Lung (tissue), 17 donors: ENCODE measurements at places on chromosomes 4 and X. TPM values are rescaled to one million over a fixed set of nuclear protein-coding genes. Genes with fewer than 3 reads are reported as not detected.

DNA sequence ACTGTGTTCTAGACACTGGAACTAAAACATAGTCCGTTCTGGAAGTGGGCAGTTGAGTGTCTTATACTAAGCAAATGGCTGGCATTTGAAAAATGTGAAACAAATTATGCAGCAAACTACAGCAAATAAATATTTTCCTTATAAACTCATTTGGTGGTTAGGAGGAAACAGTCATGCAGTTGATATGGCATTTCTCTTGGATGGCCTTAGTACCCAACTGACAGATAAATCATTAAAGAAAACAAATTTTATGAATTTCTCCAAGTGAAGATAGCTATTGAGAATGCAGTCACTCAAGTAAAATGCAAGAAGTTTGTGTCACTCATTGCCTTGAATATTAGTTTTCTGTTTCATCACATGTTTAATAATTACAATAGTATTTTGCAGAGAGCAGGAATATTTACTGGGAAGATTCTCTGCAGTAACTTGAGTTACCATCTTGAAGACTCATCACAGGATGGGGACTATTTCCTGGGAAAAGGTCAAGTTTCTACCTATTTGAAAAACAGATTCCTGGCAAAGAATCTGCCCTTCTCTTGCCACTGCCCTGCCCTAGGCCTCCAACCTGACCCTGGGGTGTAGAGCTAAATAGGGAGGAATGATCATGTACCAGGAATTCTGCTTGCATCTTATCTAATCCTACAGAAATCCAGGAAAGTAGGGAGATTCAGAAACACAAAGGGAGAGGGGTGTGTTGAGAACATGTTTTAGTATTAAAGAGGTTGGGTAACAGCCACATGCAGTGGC, 105.9 kb downstream of the SH3RF1 start:
- no peak for DNase-seq

ARR3 gene
- polyA plus RNA-seq = not detected

DMRTC1 gene
- polyA plus RNA-seq = 0.23 TPM

DNA sequence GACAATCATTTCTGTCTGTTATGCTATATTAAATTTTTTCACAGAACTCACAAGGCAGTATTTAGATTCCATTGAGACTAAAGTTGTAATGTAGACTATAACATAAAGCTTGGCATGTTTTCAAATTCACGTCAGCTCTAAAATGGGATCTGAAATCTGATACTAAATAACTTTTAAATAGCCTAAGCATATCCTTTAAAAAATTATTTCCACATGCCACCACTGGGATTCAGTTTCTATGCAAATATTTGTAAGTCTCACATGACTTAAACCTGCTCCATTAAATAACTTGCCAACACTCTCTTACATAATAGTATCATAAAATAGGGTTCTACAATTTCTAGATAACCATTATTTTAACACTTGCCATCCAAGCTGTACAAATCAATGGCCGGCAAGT, 32.4 kb downstream of the KLHL8 start:
- peak; percentile 78 for DNase-seq

GRCh38 chr4:47662975-47663374, 174.9 kb downstream of the CORIN start:
- DNase-seq = no peak

DNA sequence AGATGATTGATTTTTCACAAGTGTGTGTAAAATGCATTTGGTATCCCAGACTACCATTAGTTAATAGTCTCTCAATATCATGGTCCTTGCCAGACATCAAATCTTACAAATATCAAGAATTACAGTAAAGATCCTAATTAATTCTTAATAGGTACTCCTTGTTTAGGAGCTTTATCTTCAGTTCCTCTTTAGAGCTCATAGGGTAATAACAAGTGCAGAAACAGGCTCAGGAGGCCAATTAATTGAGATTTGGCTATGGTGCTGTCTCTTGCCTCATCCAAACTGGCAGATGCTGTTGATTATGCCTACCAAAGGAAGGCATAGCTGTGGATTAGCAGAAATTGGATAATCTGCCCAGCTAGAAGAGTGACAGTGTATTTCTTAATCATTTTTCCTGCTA, 6.9 kb downstream of the MTMR1 start:
- no peak for DNase-seq

DNA sequence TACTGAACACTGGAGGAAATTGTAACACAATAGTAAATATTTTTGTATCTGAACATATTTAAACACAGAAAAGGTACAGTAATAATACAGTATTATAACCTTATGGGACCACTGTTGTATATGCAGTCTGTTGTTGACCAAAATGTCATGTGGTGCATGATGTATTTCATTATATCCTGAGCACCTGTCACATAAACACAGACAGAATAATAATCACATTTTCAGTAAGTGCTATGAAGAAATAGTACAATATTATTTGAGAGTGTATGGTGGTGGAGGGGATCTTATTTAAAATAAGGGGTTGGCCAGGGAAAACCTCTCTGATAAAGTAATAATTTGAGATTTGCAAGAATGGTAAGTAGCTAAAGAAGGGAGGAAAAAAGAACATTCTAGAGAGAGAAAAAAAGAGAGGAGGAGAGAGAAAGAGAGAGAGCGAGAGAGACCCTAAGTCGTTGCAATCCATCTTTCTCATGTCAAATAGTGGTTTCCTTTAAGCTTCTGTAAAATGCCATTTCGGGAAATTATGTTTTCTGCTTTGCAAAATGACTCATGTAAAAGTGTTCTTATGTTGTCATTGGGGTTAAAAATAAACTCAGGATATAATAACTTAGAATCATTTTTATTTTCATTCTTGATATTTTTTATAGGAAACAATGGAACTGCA, 19.3 kb upstream of the CLNK start:
- DNase-seq = no peak

GRCh38 chrX:300334-300733, 18.3 kb downstream of the GTPBP6 start:
- DNase-seq = no peak

DNA sequence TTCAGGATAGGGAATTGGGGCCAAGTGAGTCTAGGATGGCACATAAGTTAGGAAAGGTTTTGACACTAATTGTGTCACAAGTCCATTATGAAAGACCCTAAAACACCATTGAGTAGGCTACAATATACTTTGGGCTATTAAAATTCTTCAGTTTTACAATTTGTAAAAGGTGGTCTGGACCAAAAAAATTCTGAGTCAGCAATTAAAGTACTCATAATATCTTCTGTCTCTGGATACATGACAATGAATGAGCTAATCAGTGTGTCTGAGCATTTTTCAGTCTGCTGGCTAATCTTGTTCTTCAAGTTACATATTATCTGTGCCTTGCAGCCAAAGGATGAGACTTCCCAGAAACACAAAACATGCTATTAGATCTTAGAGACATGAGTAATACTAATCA, 14.3 kb downstream of the ARMCX1 start:
- no peak for DNase-seq

DNA sequence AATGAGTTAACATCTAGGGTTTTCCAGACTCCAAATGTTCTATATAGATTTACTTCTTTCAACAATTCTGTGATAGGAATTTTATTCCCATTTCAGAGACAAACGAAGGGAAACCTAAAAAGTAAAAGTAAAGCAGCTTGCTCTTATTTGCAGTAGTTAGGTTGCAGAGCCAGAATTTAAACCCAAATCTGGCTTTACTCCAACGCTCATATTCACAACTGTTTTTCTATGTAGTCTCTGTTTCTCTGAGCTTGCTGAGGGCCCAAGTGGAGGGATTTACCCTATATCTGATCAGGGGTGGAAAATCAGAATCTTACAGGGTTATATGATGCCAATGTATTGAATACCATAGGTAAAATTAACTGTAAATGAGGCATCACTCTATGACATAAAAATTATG, 599.1 kb upstream of the GRIA3 start:
- DNase-seq = no peak

ADRA2C gene
- polyA plus RNA-seq = 1.6 TPM

- no peak for DNase-seq
These were observed 1.8 kb upstream of the GPM6A start for GRCh38 chr4:175813821-175814220.

GRCh38 chrX:11423362-11423818, 130.2 kb downstream of the AMELX start:
- no peak for DNase-seq

DNA sequence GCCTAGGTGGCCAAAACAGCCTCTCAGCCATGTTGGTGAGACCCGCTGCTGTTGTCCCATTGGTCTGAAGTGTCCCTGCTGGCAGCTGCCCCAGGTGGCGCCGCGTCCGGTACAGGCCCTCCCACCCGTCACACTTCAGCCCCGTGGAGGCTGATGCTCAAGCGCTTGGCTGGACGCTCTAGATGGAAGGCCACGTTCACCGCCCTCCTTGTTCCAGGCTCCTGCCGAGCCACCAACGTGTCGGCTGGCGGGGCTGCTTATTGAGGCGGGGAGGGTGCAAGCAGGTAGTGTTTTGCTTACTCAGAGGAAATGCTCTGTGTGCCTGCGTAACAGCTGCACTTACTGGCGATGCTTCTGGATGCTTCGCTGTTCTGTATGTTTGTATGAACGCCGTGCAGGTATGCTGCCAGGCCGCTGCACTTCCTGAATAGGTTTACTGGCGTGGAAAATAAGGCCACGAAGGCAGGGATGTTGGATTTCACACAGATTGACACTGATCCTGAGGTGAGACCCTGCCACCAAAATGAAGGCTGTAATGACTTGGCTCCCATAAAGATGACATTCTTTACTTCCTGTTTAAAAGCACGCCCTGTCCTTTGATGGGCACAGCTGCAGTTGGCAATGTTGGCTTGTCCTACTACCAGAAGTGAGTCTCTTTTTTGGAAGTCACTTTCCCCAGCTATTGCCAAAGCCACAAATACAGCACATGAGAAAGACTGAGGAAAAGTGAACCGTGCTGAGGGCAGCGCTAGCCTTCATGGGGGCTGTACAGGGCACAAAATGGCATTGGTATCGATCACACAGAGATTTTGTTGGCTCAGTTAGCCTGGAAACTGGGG, 21.0 kb upstream of the CLCN4 start:
- DNase-seq = no peak

HELT gene
- polyA plus RNA-seq = 0.09 TPM

DNA sequence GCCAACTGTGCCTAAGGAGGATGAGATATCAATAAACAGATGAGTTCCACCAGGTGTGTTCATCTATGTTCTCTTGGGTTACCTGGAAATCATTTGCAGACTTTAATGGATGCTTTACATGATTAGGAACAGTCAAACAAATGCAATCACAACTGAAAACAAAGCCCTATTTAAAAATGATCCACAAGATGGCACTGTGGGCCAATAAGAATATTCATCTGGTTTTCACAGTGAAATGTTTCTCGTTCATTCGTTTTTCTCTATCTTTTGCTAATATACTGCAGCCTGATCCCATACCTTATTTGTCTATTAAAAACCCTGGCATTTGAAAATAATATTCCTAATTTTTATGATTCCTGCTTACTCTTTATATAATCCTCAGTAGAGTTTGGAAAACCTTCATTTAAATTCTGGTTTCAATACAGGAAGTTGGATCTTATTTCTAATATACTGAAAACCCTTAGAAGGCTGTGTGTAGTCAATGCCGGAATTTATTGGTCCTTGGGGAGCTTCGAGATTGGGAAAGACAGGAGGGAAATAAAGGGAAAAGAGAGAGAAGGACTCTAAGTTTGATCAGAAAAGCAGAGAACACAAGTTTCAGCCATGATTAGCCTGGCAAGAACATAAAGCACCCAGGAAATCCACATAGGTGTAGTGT, 63.8 kb upstream of the TAPT1 start:
- DNase-seq = peak; percentile 73

GRCh38 chrX:120358737-120359456, 3.0 kb upstream of the ATP1B4 start:
- no peak for DNase-seq

- DNase-seq = no peak
These were observed 449.1 kb upstream of the SMIM31 start for GRCh38 chr4:164304861-164305260.

DNA sequence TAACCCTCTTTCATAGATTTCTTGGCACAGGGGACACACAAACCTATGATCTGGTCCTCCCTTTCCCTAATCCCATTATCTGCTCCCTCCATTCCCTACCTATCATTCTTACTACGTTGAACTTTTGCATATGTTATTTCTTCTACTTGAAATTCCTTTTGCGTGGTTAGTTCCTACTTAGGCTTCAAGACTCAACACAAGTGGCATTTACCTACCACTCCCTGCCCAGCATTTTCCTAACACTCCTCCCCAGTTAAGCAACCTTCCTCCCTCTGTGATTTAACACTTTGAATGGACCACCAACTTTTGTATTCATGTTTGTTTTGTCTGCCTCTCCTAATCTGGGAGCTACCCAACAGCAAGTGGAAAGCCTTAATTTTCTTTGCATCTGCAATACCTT, 1113.7 kb downstream of the STIM2 start:
- no peak for DNase-seq

- peak; percentile 83 for DNase-seq
These were observed 734 bp downstream of the STOX2 start for GRCh38 chr4:183905593-183906488.

- no peak for DNase-seq
These were observed 64.0 kb downstream of the IGSF1 start for GRCh38 chrX:131225078-131225477.

DNA sequence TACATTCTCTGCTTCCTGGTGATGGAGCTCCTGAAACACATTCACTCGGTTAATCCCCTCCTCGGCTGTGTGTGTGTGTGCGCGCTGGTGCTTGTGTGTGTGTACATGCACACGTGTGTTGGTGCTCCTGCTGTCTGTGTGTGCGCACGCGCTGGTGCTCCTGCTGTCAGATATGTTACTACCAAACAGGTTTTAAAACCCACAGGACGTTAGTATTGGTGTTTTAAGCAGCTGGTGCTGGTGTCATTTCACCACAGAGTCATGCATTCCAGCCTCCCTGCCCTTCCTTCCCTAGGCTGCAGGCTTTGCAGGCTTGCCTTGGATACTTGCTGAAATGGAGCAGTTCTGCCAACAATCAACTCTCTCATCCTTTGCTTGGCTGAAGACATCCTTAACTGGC, 48.1 kb upstream of the CPLX1 start:
- no peak for DNase-seq

TSPAN7 gene
- 36.4 TPM for polyA plus RNA-seq

STPG2 gene
- polyA plus RNA-seq = 0.10 TPM

DNA sequence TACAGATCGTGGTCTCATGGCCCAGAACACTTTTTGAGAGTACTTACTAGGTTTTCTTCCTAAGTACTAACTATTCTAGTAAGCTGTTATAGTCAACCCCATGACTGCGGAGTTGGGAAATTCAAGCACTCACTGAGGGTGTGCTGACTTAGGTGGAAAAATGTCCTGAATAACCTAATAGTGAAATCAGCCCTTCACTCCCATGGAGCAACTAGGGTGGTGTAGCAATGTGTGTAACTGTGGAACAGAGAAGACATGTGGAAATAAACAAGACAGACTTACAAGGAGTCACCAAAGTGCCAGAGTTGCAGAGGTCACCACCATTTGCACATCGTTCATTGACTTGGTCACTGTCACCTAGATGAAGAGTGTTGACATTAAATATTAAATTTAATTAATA, 12.1 kb upstream of the VSIG4 start:
- no peak for DNase-seq

- no peak for DNase-seq
These were observed 31.6 kb upstream of the RPS6KA6 start for GRCh38 chrX:84219551-84219950.

SYP gene
- polyA plus RNA-seq = 5.1 TPM
